EH (cell line): ENCODE measurements at places on chromosomes 12 and 14.

DNA sequence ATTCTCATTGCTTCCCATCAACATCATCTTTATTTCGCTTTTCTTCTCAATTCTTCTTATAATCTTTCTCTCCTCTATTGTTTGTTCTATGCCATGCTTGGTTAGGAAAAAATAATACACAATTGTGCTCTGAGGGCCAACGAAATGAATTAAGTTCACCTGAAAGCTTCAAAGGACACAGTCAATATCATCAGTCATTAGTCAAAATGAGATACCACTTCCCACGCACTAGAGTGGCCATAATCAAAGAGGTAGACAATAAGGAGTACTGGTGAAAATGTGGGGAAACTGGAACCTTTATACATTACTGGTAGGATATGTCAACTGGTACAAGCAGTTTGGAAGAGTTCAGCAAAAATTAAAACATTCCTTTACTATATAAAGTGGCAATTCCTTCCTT lies 91.5 kb downstream of the TMTC1 start:
- no peak for DNase-seq

DNA sequence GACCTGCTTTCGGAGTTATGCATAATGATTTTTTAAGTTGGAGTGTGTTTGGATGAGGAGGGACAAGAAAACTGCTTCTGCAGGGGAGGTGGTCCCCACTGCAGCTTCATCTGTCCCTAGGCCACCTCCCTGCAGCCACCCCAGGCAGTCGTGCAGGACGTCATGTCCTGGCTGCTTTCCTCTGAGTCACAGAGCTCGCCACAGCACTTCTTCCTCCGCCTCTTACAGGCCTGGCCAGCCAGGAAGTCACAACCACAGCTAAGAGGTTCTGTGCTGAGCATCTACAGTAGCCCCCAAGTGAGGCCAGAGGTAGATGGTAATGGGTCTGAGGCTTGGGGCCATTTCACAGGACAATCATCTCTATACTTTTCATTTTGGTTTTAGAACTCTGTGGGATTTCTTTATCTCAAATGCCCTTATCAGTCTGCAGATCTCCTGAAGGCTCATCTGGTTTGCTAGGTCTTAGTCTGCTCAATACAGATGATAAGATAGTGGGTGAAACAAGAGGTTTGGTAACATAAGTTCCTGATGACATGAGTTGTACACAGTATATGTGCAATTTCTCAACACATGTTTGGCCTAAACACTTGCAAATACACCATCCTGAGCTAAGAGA lies 106.4 kb downstream of the ARF6 start:
- peak; percentile 94 for DNase-seq

DNA sequence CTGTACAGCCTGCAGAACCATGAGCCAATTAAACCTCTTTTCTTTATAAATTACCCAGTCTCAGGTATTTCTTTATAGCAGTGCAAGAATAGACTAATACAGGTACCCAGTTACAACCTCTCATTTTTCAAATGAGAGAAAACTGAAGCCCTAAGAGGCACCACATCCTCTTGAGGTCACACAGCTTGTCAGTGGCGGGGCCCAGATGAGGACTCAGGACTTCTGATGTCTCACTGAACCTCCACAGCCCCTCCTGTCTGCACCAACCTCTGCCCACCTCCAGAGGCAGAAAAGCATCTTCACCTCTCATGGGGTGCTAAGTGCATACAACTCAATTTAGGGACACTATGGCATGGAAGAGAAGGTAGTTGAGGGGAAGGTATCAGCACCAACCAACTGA lies 120.7 kb downstream of the CRACR2A start:
- DNase-seq, result no peak

GRCh38 chr12:79360286-79360685 lies 330.5 kb downstream of the PAWR start:
- DNase-seq, result no peak

GRCh38 chr14:81591266-81591665 lies 57.6 kb upstream of the SEL1L start:
- no peak for DNase-seq

GRCh38 chr12:104520242-104520900 lies 63.6 kb downstream of the CHST11 start:
- no peak for DNase-seq

GRCh38 chr12:19665121-19665900 lies 226.0 kb downstream of the AEBP2 start:
- DNase-seq, result no peak
